ENCODE measurements at places on chromosomes 6 and 20.

- DNase-seq: no peak
Observed at GRCh38 chr6:129853996-129854711, 7.0 kb downstream of the TMEM244 start.

DNA sequence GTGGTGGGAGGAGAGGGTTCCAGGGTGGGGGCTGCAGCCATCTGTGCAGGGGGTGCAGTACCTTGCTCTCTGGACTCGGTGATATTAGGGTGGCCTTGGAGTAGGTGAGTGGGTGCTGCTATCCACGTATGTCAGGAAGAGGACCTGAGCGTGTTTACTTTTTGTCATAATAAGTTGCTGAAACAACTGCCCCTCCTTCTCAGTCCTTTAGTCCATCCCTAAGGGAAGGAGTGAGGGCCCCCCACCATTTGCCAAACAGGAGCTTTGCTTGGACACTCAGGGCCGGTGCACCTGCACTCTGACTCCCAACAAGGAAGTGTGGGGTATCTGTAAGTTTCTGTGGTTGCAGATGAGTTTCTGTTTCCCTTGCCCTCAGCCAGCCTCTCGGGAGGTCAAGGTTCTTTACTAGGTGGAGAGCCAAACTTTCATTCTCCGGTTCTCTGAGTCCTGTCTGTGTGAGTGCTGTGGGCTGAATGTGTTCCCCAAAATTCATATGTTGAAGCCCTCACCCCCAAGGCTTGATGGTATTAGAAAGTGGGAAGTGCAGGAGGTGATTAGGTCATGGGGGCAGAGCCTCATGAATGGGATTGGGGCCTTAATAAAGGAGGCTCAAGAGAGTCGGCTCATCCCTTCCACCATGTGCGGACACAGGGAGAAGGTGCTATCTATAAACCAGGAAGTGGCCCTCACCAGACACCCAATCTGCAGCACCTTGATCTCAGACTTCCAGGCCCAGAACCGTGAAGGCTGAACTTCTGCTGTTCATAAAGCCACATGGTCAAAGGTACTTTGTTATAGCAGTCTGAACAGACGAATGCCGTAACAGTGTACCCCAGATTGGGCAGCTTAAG lies 19.6 kb upstream of the CCR6 start:
- DNase-seq: no peak

DNA sequence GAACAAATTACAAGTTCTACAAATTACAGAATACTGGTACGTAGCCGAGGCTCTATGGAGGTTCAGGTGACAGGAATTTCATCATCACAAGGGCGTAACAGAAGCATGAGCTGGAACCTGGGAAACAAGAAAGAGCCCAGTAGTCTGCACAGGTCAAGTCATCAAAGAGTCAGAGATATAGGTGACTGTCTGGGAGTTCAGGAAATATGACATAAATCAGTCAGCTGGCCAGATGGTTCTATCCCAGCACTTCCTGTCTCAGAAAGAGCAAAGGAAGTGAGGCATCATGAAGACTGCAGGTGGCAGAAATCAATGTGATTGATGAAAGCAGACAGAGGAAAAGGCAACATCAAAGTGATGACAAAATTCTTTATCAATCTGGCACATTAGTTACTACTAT lies 23.3 kb downstream of the MYCT1 start:
- no peak for DNase-seq

GRCh38 chr6:68226460-68226859 lies 408.6 kb upstream of the ADGRB3 start:
- DNase-seq: peak; percentile 36

- DNase-seq: no peak
Observed at GRCh38 chr20:63016514-63017075, 9.8 kb upstream of the BHLHE23 start.

All from NCI-H748 treated with DMSO at 0.1 percent for 48 hours (cell line).